G401 (cell line): ENCODE measurements at places on chromosomes 3 and 15.

DNA sequence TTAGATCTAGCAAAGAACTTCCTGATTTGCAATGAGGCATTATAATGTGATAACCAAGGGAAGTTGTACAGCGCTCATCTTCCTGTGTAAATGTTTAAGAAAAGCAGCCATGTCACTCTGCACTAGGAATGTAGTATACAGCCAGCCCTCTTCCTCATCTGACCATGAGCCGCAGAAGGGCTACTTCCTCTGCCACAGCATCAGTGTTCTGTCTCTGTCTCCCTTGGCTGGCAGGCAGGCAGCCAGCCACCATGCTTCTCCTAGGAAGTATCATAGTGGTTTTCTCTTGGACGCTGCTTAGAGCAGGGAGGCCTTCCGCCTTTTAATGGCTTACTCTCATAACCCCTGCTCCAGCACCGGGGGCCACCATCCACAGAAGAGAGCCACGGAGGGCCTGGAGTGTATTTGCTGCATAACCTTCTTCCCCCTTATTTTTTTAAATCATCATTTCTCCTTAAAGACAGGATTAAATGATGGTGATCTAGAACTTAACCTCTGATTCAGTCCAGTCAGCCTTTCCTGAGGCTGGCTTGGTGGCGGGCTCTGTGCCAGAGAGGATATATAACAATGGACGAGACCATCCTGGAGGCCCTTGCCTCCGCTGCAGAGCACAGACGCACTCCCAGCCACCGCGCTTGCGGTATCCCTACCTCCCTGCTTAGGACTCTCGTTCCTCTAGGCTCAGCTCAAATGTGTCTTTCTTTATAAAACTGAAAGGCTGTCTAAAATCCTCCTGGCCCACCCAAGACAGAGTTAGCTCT lies 57.3 kb upstream of the PLXNA1 start:
- peak; percentile 75 for DNase-seq

GRCh38 chr3:123449997-123450604 lies 1.2 kb upstream of the ADCY5 start:
- peak; percentile 44 for DNase-seq

- DNase-seq: no peak
Measured at GRCh38 chr3:38401246-38401962, 52.3 kb upstream of the ACVR2B start.

DNA sequence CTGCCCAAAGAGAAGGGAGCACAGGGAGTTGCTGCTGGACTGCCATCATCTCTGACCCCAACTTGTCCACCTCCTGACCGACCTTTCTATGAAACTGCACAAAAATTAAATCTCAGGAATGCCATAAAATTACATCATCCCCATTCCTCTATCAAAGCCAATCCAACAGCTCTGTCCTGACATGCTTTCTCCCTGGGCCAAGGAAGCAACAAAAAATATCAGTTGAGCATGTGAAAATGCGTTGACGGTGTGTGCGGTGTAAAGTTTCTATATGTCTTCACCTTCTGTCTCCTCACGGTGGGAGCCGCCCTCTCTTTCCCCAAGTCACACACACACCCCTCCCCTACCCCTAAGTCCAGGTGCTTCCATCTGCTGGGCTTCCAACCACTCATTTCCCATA lies 3.6 kb upstream of the ZNF774 start:
- no peak for DNase-seq
